ENCODE measurements at places on chromosomes 7 and 10.

GRCh38 chr10:1198453-1199344 lies 142.5 kb downstream of the WDR37 start:
- DNase-seq = no peak

GRCh38 chr10:30813872-30814481 lies 184.4 kb upstream of the LYZL2 start:
- peak; percentile 92 for DNase-seq

DNA sequence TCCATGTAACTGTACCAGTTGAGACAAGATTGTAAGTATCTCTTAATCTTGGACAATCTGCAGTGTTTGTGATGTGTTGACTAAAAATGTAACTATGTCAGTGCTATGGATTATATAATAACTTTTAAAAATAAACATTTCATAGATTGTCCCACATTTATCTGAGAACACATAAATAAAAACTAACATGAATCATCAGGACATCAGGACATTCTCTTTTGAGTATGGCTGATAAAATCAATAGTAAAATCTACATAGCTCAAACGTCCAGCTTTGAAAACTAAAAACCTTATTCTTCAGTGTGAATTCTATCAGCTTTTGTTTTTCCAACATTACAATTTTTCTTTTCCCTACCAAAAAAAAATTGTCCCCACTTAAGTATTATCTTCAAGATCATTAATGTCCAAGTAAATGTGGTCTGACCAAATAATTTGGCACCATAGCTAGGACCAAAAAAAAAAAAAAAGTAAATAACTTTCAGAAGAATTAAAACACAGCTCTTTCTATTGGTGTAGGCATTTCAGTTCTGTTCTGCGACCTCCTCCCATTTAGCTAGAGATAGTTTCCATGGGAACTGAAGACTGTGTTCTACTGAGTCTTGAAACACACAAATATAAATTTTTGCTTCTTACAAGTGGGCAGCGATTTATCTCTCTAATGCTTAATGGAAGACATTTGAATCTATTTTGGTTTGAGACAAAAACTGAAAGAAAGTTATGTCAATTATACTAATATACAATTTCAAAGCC lies 123.0 kb upstream of the SGCE start:
- DNase-seq = no peak

DNA sequence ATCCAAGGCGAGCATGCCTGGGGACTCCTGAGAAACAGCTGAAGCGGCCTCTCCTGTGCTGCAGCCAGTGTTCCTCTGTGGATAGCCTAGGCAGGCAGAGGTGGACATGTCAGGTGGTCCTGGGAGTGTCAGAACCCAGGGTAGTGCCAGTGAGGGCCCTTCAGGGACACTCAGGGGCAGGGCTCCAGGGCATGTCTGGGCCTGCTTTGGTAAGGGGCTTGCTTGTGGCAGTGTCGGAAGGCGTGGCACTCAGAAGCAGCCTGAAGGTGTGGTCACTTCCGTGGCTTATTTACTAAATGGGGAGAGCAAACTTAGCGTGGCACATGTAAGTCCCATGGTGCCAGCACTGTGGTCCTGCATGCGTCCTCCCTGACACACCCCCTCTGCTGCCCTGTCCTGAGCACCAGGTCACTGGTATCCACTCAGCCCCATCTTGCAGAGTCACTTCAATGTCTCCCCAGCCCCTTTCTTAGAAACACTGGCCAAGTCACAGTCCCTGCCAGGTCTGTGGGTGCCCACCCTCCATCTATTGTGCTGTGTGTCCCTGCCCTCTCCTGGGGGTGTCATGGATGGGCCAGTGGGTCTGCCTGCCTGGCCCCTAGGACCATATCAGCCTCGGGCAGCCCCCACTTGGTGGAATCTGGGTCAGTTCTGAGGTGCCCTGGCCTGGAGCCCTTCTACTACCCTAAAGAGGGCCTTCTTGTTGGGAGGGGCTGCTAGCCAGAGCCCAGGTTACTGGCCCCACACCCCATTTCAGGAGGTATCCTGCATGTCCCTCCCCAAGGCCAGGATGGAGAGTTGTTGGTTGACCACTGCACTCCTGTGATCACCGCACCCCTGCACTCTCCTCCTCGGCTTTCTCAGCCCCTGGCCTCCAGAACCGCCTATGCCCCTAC lies 6.4 kb downstream of the ZMIZ2 start:
- DNase-seq = no peak

- DNase-seq = no peak
Measured at GRCh38 chr10:132564690-132565089, 27.1 kb downstream of the INPP5A start.

Data from kidney capillary endothelial cell (primary cell).